NCI-H187 treated with DMSO at 0.1 percent for 48 hours (cell line): ENCODE measurements at places on chromosomes 3 and 15.
A peak's percentile ranks its signal among the peaks of the same experiment; 100 is the strongest.

DNA sequence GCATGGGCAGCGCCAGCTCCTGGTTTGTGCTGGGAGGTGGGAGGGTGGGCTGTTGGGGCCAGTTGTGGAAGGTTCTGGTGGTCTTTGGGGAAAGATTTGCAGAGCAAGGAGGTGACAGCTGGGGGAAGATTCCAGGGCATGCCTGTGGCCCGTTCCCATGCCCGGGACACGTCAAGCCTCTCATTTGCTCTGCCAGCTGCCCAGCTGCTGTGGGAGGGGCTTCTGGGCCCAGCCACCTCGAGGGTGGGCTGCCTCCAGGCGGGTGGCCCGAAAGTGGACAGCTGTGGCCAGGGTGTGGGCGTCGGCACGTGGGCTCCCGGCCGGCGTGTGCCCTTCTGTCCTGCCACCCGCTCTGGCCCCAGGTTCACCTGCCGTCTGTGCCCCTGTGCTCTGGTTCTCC lies 17.2 kb downstream of the PLXNA1 start:
- DNase-seq, result no peak

- DNase-seq, result no peak
Observed at GRCh38 chr3:107309312-107309711, 67.9 kb upstream of the CCDC54 start.

DNA sequence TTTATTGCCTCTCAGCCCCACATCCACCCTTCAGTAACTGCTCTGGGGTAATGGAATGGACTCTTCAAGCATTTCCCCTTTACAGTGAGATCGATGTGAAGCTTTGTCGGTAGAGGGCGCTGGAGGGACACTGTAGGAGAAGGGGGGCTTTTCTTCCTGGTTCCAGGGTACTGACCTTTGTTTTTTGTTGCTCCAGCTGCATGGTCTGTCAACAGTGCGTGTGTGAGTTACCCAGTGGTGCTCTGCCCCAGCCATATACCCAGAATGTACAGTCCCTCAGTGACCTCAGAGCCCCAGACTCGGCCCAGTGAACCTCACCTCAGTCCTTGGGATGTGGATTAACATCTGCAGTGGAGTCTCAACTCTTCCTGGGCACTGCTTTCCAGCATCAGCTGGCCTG lies 180.3 kb upstream of the TSC22D2 start:
- no peak for DNase-seq

DNA sequence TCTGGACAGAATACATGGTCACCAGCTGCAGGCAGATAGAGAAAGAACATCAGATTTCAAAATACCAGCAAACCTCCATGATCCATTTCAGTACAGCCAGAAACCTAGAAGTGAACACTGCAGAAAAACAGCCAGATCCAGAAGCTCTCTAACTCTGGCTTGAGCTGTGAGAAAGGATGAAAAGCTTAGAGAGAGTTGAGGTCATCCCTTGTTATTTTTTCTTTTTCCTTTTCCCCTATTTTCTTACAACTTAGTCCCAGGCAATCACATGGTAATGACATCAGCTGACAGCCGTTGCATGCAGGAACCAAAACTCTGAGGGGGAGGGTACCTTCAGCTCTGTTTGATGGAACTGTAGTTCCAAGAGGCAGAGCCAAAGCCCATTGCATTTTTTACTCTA lies 113.2 kb downstream of the TCF12 start:
- DNase-seq, result no peak

- no peak for DNase-seq
Observed at GRCh38 chr15:62431817-62432216, 266.7 kb upstream of the C2CD4B start.

DNA sequence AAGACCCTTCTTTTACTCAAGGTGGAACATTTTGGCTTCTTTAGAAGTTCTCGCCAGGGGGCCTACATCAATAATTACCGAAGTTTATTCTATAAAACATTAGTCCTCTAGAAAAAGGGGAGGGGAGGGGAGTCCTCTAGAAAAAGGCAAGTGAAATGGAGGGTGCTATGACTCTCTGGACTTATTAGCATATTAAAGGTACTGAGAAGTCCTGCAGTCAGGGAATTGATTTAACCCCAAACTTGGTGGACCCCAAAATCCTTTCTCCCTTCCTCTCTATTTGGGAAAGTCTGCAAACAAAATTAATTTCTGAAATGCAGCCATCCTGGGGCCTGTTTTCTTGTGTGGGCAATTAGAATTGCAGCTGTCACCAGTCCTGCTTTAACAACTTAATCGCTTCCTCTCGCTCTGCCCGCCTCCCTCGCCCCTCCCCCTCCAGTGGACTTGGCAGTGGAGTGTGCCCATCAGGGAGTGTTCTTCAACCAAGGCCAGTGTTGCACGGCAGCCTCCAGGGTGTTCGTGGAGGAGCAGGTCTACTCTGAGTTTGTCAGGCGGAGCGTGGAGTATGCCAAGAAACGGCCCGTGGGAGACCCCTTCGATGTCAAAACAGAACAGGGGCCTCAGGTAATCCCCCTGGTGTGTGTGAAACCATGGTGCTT lies 18.9 kb upstream of the LRRK1 start:
- no peak for DNase-seq

GRCh38 chr3:194339356-194339755 lies 11.8 kb downstream of the CPN2 start:
- DNase-seq, result no peak

DNA sequence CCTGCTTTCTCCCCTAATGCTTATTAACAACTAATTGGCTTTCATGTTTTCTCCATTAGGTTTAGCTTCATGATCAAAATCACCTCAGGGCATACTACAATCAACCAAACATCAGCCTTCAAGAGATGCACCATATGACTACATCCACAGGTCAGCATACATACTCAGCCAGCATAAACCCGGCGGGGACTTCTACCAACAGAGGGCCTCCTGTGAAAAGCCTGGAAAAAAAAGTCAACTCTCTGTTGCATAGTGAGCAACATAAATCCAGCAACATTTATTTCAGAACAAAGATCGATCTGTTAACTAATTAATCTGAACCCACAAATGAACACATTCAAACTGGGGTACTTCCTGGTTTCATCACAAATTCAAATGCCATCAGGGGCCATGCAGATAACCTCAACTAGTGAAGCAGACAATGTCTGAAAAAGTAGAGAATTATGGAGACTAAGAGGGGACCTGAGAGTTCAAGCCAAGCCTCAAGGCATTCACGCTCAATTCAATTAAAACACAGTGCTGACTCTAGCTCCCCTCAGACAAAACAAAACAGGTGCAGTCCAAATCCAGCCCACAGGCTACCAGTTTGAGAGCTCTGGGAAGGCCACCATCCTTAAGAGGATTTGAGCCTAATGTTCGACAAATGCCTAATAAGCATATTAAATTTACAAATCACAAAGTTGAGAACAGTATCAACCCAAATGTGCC lies 124.5 kb downstream of the MAGI1 start:
- no peak for DNase-seq

GRCh38 chr3:110327870-110328269 lies 743.7 kb upstream of the NECTIN3 start:
- DNase-seq, result no peak

- no peak for DNase-seq
Observed at GRCh38 chr15:33581032-33581431, 270.3 kb downstream of the RYR3 start.

DNA sequence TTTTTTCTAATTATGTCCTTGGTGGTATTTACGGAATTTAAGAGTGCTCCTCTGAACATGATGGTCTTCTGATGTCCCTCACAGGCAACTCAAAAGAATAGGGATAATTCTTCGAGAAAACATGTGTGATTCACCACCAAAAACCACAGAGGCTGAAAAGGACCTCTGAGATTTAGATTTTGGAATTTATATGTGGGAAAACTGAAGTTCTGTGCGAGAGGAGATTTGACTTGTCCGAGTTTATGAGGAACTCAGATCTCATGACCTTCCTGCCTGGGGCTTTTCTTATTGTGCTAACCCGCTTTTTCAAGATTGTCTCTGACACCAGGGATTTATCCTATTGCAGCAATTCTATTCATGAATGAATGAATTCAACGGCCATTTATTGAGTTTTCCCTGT lies 142.4 kb downstream of the FAM43A start:
- no peak for DNase-seq

GRCh38 chr3:139561959-139562676 lies 22.6 kb upstream of the RBP1 start:
- DNase-seq, result no peak

- DNase-seq, result peak; percentile 21
Observed at GRCh38 chr3:112633757-112634156, 7.2 kb downstream of the CCDC80 start.

DNA sequence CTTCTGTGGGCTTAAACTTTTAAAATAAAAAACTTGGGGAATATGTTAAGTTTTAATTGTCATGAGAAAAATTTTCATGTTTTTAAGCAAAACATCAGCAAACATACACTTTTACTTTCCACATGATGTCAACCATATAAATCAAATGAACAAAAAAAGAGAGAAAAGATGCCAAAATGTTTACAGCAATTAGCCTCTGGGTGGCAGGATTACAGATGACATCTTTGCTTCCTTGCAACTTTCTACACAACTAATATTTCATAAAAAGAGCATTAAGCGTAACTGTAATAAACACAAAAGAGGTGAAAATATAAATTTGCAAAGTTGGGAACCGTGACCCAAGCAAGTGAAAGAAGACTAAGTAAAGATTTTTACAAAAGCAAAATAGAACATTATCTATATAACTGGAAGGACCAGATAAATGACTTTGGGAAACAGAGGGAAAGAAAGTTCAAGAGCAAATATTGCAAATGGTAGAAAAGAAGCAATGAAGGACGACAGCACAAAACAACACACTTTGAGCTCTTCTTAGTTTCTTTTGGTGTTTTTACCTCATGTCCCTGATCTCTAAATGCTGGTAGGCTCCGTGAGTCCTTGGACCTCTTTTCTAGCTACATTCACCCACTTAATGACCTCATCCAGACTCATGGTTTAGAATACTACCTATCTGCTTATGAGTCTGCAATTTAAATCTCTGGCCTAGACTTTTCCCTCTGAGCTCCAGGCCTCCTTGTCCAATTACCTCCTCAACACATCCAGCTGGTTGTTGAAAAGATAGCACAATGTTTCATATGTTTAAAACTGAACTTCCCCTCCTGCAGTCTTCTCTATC lies 9.4 kb downstream of the TP53BP1 start:
- DNase-seq, result no peak

DNA sequence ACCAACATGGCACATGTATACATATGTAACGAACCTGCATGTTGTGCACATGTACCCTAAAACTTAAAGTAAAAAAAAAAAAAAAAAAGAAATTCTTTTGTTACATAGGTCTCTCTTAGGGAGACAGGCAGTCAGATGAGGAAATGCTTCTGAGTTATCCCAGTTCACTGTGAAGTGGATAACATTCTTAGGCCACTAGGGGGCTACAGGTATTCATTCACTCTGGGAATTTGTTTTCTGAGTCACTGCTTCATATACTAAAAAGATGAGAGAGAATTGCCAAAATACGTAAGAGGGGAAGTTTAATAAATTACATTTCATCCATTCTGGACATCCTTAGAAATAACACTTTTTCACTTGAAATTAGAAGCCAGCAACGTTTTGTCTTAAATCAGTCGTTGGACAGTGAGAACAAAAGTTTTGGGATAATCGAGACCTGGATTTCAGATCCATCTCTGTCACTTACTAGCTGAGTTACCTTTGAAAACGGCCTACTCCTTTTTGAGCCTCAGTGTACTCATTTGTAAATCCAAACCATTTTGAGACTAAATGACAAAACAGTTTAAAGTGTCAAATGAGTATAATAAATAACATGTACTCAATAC lies 738.4 kb upstream of the ALCAM start:
- no peak for DNase-seq

- no peak for DNase-seq
Observed at GRCh38 chr3:45677033-45677446, 12.2 kb upstream of the SACM1L start.

GRCh38 chr15:77568973-77569728 lies 63.6 kb downstream of the LINGO1 start:
- no peak for DNase-seq

- no peak for DNase-seq
Observed at GRCh38 chr3:188779281-188779980, 392.3 kb upstream of the TPRG1 start.

DNA sequence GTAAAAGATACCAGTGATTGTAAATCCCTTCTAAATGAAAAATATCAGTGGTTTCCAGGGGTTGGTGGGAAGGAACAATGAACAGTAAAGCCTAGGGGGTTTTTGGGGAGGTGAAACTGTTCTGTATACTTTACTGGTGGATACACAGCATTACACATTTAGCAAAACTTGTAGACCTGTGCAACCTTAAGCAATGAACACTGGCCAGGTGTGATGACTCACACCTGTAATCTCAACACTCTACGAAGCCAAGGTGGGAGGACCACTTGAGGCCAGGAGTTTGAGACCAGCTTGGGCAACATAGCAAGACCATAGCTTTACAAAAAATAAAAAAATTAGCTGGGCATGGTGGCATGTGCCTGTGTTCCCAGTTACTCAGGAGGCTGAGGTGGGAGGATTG lies 1.8 kb downstream of the CCDC13 start:
- DNase-seq, result no peak

- no peak for DNase-seq
Observed at GRCh38 chr15:92929002-92929401, 28.9 kb downstream of the CHD2 start.

- DNase-seq, result no peak
Observed at GRCh38 chr3:66809595-66809958, 188.5 kb upstream of the KBTBD8 start.

GRCh38 chr3:59979542-59979941 lies 929.7 kb upstream of the CFAP20DC start:
- DNase-seq, result no peak

GRCh38 chr3:69016901-69017300 lies 3.4 kb upstream of the EOGT start:
- DNase-seq, result no peak

DNA sequence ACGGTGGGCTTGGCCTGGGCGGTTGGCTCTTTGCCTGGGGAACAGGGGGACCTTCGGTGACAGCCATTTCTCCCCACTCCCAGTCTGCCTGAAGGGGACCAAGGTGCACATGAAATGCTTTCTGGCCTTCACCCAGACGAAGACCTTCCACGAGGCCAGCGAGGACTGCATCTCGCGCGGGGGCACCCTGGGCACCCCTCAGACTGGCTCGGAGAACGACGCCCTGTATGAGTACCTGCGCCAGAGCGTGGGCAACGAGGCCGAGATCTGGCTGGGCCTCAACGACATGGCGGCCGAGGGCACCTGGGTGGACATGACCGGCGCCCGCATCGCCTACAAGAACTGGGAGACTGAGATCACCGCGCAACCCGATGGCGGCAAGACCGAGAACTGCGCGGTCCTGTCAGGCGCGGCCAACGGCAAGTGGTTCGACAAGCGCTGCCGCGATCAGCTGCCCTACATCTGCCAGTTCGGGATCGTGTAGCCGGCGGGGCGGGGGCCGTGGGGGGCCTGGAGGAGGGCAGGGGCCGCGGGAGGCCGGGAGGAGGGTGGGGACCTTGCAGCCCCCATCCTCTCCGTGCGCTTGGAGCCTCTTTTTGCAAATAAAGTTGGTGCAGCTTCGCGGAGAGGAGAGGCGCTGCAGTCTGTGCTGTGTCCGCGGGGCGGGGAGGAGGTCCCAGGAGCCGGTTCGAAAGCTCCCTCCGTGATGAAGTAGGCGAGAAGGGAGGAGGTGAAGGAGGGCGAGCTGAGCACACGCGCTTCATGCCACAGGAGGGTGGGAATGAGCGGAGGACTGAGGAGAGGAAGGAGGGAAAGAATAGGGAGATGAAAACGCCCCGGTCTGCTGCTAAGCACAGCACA lies 9.6 kb downstream of the CLEC3B start:
- DNase-seq, result no peak

GRCh38 chr3:171874251-171874681 lies 31.1 kb downstream of the TMEM212 start:
- no peak for DNase-seq

GRCh38 chr15:51672913-51673857 lies 8.1 kb upstream of the SCG3 start:
- DNase-seq, result no peak
